Spinal cord (tissue), 10 donors: ENCODE measurements at places on chromosomes 16 and 17. TPM values are rescaled to one million over a fixed set of nuclear protein-coding genes. Genes with fewer than 3 reads are reported as not detected.

Gene EFNB3
- polyA plus RNA-seq, result 205 TPM

Gene TNS4
- 0.29 TPM for polyA plus RNA-seq

Gene SMPD3
- 44.7 TPM for polyA plus RNA-seq

Gene KRT24
- not detected for polyA plus RNA-seq

Gene ABCA9
- 17.6 TPM for polyA plus RNA-seq

Gene CIITA
- 2.1 TPM for polyA plus RNA-seq

Gene OMG
- polyA plus RNA-seq, result 89.9 TPM
